Suppressor macrophage treated with lipopolysaccharide for 4 hours (primary cell): ENCODE measurements at places on chromosomes 1 and 21.

GRCh38 chr1:112713466-112714312 is 1.4 kb downstream of the PPM1J start:
- peak; percentile 73 for DNase-seq

DNA sequence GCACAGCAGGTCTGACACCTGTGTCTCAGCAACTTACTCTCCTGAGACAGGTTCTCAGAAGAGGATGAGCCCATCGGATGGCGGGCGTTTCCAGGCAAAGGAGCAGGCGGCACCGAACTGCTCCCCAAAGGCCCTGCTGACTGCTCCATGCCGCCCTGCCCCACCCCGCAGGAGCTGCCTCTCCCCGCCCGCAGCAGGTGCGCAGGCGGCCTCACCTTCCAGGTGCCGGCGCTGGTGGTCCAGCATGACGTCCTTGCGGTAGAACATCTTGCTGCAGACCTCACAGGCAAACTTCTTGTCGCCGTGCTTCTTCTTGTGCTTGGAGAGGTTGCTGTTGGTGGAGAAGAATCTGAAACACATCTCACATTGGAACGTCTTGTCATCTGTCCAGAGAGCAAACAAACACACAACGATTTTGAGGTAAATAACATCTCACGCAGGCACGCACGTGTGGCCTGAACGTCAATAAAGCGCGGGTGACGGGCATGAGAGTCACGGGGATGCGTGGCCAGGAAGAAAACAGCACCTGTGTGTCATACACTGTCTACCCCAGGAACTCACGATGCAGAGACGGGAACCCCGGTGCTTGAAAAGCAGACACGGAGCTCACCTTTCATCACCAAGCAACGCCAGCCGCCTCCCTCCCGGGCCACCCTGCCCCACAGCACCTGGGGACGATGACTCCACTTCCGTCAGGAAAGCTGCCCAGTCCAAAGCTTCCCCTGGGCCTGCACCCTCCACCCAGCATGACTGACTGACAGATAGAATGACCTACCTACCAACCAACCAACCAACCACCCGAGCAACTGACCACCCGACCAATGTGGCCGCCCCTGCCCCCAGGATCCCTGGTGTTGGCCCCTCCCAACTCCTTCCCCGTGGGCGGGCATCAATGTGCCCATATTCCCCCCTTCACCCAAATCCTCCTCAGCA is 50.9 kb downstream of the PRDM15 start:
- DNase-seq: no peak

DNA sequence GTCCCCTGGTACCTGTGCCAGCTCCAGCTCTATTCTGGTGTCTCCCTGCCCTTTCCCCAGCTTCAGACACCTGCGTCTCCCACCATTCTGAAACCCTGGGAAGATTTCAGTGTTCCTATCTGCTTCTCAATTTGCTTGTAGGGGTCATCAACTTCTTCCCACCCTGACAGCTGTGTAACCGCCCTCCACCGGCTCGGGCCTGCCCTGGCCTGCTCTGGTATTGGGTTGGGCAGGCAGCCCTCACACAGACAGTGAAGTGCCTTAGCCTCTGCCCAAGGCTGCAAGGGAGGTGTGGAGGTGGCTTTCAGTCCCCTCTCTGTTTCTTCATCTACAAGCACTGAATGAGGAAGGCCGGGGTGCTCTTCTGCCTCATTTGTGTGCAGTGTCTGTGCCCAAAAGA is 97.2 kb downstream of the LAMC2 start:
- DNase-seq: no peak

- no peak for DNase-seq
These were observed 90.1 kb upstream of the ACTRT2 start for GRCh38 chr1:2930913-2931723.

DNA sequence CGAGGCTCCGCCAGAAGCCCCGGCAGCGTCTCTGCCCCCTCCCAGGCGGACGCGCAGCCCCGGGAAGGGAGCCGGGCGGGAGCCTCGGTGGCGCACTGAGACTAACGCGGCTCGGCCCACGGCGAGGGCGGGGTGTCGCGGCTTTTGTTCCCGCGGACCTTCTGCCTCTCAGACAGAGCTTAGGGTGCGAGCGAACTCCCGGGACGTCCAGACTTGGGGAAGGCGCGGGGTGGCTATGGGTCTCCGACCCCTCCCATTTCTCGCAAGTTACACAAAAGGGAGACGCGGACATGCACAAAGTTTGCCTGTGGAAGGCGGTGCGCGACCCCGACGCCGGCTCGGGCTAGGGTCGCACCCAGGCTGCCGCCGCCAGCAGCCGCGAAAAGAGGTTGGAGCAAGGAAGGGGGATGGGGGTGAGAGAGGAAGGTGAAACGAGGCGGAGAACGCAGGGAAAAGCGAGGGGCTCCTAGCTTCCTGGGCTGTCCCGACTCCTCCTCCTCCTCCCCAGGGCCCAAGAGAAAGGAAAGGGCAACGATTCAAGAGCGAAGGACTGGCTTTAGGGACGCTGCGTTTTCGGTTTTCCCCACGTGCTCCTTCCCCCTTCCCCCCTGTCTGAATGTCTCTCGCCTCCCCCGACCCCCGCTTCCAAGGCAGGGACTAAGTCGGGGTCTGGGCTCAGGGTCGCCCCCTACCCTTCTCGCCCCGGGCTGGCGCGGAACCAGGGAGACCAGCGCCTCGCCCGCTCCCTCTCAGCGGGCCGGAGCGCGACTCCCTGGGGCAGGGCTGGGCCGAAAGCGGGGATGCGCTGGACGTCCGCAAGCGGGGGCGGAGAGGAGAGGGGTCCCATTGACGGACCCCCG is 729 bp downstream of the APP start:
- DNase-seq: peak; percentile 61

DNA sequence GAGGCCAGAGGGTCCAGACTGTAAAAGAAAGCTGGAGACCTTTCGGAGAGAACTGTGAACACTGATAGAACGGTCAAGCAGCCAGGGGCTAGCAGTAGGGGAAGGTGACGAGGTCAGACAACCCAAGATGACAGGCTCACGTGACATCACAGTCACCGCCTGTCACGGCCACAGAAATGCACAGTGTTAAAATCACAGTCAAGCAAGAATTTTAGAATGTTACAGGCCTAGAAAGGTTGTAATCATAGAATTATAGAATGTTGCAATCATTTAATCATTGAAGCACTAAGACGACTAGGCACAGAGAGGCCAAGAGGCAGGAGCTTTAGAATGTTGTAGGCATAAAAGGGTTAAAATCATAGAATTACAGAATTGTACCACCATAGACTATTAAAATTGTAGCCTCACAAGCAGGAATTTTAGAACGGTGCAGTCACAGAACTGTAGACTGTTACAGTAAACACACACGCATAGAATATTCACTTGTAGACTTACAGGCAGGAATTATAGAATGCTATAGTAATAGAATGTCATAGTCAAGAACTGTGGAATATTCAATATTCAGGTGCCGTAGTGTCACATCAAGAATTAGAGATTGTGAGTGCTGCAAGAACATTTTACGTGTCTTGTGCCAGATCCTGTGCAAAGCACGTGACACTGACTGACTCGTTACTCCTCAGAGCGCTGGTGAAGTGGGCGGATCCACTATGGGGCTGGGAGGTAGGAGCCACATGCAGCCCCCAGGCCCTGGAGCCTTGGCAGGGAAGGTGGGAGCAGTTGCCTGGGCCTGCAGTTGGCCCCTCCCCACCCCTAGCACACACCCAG is 118.1 kb downstream of the EPHB2 start:
- DNase-seq: peak; percentile 49

GRCh38 chr1:234965111-234965510 is 163.5 kb downstream of the TOMM20 start:
- DNase-seq: peak; percentile 76

DNA sequence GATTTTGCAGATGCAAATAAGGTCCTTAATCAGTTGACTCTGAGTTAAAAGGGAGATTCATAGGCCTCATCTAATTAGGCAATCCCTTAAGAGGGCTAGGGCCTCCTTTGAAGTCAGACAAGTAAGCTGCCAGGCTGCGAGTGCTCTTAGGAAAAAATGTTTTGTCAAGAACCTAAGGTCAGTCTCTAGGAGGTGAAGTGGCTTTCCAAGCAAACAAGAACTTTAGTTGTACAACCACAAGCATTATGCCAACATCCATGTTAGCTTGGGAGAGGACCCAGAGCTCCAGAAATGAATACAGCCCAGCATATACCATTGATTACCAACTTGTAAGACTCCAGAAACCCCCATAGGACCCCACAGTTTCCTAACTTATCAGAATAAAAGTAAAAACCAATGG is 1366.2 kb downstream of the PLA2G4A start:
- no peak for DNase-seq

- no peak for DNase-seq
These were observed 11.3 kb downstream of the FAM20B start for GRCh38 chr1:179036844-179037465.

- DNase-seq: no peak
These were observed 3.2 kb upstream of the CD1C start for GRCh38 chr1:158286487-158286886.

GRCh38 chr1:204565617-204566582 is 49.7 kb downstream of the MDM4 start:
- peak; percentile 73 for DNase-seq

- DNase-seq: no peak
These were observed 30.9 kb upstream of the CCDC17 start for GRCh38 chr1:45654540-45655280.

DNA sequence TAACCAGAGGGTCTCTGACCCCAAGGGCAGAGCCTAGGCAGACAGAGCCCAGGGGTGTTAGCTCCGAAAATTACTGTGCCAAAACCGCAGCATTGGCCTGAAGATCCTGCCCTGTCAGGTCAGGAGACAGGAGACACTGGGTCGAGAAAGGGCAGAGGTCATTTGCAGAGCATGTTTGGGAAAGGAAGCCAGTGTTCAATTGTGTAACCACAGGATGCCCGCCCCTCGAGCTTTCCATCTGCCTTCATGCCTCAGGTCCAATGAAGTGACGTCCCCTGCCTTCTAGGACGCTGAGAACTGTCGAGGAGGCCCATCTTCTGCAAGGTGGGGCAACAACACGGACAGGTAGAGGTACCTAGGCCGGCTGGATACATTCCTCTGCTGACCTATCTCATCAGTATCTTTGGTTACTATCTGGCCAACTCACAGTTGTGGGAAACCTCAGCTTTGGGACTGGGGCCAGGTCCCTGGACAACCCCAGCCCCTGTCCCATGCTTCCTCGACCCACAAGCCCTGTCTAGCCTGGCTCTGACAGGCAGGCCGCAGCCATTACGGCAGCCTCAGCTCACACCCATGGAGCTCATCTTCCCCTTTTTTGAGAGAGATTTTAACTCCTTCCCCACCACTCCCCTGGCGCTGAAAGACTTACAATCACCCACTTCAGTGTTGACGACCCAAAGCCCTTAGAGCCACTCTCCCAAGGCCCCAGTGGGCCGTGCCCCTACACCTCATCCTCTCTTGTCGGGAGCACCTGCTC is 1.3 kb downstream of the ARL8A start:
- peak; percentile 74 for DNase-seq

GRCh38 chr21:27189870-27190269 is 223.0 kb upstream of the ADAMTS5 start:
- no peak for DNase-seq

GRCh38 chr1:8274352-8274751 is 43.6 kb upstream of the SLC45A1 start:
- DNase-seq: no peak

DNA sequence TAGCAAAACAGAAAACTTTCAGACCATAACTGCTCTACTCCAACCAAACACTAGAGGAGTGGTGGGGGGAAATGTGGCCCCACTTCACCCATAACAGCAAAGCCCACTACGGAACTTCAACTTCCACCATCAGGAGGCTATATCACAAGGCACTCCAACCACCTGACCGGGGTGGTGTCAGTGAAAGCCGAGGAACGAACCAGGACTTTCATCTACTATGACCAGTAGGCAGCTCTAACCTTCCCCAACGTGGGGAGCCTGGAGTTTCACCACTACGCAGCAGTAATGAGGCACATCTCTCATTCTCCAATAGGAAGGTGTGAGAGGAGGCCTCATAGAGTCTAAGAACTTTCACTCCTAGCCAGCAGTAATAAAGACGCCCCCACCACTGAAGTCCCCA is 42.4 kb upstream of the ATP1B1 start:
- DNase-seq: no peak

GRCh38 chr1:21175324-21175669 is 1.4 kb downstream of the EIF4G3 start:
- peak; percentile 90 for DNase-seq

GRCh38 chr1:83857103-83857502 is 141.8 kb downstream of the TTLL7 start:
- DNase-seq: peak; percentile 9
